ENCODE measurements at places on chromosomes 2 and 18.

GRCh38 chr18:31774477-31774785, 13.8 kb upstream of the SLC25A52 start:
- no peak for DNase-seq

GRCh38 chr2:224038830-224039079, 331 bp downstream of the SERPINE2 start:
- no peak for DNase-seq

GRCh38 chr2:202290316-202290715, 24.8 kb downstream of the NOP58 start:
- no peak for DNase-seq

GRCh38 chr2:18987592-18988073, 370.8 kb downstream of the OSR1 start:
- no peak for DNase-seq

- no peak for DNase-seq
Observed at GRCh38 chr2:121696410-121696930, 40.2 kb downstream of the NIFK start.

GRCh38 chr2:111169268-111169667, 48.6 kb downstream of the BCL2L11 start:
- no peak for DNase-seq

DNA sequence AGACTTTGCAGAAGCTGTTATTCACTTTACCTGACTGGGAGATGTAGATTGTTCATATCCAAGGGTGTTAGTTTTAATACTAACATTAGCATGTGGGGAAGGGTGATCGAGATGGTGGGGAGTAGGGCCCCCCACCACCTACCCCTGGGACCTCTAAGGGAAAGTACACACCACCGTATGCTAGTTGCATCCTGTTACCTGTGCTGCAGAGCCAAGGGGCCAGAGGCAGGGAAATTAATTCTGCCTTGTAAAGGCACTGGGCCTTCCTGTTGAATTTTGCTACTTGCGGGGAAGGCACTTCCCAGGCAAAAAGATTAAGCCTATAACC, 9.0 kb downstream of the STEAP3 start:
- DNase-seq = no peak

All from right renal cortex interstitium (tissue), 3 donors.